Stimulated activated CD4-positive, alpha-beta T cell treated with anti-CD3 and anti-CD28 coated beads, Interleukin-12 subunit alpha, Interleukin-12 subunit beta, amount 100 ng/mL, for 24 hours (primary cell): ENCODE measurements at places on chromosomes 6 and 20.

GRCh38 chr6:13526727-13527670 lies 39.6 kb upstream of the GFOD1 start:
- no peak for DNase-seq

- DNase-seq: peak; percentile 12
Observed at GRCh38 chr20:62141397-62142251, 1.6 kb downstream of the PSMA7 start.

DNA sequence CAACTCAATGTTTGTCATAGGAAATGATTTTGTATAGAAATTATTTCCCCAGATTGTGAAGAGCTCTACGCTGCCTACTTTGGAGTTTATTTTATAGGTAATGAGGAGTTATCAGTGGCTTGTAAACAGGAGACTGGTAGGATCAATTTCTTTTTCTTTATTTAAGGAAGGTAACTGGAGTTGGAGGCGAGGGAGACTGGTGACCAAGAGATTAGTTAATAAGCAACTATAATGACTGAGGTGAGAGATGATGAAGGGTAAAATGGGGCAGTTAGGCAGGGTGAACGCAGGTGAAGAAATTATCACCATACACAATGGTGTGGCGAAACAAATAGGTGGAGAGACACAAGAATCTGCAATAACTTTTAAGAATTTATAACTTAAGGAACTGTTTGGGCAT lies 100.2 kb downstream of the PRKN start:
- no peak for DNase-seq

GRCh38 chr6:78594668-78595066 lies 272.7 kb upstream of the IRAK1BP1 start:
- DNase-seq: no peak
